ENCODE measurements at places on chromosomes 2 and 18.
A peak's percentile ranks its signal among the peaks of the same experiment; 100 is the strongest.

DNA sequence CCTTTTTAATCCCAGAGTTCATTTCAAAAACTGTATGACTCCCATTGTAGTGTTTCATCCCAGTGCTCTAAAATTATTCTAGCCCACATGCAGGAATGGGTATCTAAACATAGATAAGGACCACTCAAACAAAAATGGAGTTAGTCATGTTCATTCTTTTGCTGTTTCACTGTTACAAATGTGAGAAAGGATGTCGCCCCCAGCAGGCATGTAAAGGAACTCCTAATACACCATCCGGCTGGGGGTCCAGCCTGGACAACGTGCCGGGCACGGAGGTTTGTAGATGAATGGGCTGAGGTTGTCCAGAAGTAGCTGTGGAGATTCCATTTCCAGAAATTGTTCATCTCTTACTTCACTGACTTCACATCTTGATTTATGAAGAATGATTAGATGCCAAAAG, 101.9 kb upstream of the RAB12 start:
- DNase-seq, result no peak

GRCh38 chr2:206876216-206876860, 63.0 kb upstream of the CPO start:
- no peak for DNase-seq

DNA sequence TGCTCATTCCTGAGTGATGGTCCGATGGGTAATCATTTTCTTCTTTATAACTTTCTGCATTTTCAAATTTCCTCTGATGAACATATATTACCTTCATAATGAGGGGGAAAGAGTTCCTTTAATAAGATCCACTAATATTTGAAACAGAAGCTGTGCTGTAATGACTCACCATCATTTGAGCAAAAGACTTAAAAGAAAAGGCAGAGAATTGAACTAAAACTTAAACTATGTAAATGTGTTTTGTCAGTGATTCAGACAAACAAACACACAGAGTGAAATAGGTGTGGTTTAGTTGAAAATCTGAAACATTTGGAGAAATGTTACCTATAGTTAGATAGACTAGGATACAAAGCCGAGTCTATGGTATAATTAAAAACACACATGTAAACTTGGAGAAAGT, 209.6 kb downstream of the STK39 start:
- no peak for DNase-seq

DNA sequence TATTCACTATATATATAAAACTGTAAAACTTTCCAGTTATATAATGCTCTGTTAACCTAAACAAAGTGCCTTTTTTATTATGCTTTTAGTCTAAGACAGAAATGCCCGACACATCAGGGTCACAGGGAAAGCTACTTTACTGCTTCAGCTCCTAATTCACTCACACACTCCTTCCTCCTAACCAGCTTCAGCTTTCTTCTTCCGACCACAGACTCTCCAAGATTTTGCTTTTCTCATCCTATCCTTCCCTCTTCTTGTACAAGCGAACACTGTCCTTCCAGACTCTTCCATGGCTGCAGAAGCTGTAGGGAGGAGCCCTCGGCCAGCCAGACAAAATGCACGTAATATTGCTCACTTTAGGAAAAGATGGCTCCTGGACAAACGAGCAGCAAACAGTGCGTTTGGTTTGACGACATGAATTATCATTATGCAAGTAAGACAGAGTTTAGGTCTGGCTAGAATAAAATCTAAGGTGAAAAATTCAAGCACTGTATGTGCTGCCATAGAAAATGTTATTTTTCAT, 47.5 kb upstream of the HNRNPA3 start:
- DNase-seq, result peak; percentile 54

DNA sequence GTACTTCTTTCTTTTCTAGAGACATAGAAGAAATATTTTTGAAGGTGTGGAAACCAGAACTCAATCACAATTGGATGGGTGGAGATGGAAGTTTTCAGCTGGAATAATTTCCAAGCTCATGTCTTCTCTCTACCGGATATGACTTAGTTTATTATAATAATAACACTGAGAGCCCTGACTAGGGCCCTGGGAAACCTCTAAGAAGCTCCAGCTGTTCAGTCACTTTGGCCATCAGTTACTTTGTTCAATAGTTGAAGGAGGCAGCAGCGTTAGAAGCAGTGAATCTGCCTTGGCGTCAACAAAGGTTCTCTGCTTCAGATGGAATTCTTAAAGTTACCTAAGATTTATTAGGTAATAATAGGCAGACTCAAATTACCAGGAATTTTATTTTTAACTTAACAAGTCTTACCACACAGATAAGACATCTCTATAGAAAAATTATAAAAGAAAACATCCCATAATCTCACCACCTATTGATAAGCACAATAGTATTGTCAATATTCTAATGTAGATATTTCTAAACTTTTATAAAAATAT, 293.8 kb upstream of the CHAC2 start:
- no peak for DNase-seq

GRCh38 chr2:3108105-3108504, 269.5 kb downstream of the EIPR1 start:
- no peak for DNase-seq

GRCh38 chr2:143575340-143575739, 446.1 kb downstream of the ARHGAP15 start:
- no peak for DNase-seq

GRCh38 chr2:134440336-134440909, 186.6 kb downstream of the MGAT5 start:
- no peak for DNase-seq

GRCh38 chr18:47745227-47745626, 185.2 kb downstream of the SMAD2 start:
- no peak for DNase-seq

GRCh38 chr2:23669413-23670244, 257.3 kb downstream of the ATAD2B start:
- no peak for DNase-seq
